Muscle of back (tissue), 13 donors: ENCODE measurements at places on chromosomes 3 and 15.

- no peak for DNase-seq
These were observed 755.1 kb downstream of the ROBO2 start for GRCh38 chr3:77795013-77795412.

DNA sequence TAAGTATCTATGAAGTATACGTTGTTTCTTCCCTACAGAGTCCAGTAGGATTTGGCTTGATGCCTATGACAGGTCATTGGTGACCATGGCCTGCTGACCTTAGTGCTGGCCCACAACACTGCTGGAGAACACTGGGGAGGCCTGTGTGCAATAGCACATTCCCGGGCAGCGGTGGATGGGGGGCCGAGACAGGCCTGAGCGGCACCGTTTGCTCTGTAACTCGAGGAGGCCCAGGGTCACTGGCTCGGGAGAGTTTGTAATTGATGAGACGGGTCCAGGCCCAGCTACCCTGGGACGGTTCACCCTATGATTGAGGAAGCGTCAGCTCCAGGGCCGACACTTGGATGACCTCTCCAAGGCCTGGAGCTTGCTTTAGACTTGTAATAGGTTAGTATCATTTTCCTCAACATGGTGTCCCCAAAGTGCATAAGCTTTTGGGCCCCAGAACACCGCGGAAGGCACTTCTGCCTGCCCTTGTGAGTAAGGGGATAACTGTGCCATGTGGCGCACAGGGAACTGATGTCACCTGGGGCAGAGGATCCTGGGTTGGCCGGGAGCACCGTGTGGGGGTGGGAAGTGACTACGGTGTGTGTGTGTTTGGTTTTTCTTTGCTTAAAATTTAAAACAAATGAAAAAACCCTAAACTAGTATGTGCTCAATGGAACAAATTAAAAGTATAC, 12.0 kb downstream of the TRPM1 start:
- no peak for DNase-seq

GRCh38 chr15:69465253-69465652, 12.6 kb downstream of the RPLP1 start:
- no peak for DNase-seq

DNA sequence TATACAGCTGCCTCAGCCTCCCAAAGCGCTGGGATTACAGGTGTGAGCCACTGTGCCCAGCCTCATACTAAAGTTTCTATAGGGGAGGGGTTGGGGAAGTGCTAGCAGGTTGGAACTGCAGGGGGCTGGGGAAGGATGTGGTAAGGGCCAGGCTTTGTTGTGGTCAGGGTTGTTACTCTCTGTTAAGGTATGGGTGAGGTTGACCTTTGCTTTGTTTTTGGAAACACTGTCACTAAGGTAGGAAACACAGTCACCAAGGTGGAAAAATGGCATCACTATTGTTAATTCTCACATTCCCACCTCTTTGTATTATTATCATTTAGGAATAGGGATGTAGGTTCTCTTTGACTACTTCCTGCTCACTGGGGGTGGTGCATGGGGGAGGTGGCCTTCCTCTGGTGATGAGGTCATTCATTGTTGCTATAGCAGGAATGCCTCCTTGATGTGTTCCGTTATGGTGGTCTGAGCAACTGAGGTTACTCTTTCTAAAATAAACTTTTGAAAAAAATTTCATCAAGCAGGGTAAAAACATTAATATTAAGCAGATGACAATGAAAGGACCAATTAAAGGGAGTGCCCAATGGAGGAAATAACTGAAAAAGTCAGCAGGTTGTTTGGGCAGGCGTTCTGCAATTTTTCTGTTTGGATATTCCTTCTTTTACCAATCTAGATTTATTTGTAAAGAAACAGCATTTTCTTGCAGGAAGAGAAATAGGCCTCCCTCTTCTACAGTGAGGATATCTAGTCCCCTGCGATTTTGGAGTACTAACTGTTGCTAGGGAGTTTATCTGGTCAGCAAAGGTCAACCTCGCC, 150.5 kb downstream of the WDR76 start:
- no peak for DNase-seq

DNA sequence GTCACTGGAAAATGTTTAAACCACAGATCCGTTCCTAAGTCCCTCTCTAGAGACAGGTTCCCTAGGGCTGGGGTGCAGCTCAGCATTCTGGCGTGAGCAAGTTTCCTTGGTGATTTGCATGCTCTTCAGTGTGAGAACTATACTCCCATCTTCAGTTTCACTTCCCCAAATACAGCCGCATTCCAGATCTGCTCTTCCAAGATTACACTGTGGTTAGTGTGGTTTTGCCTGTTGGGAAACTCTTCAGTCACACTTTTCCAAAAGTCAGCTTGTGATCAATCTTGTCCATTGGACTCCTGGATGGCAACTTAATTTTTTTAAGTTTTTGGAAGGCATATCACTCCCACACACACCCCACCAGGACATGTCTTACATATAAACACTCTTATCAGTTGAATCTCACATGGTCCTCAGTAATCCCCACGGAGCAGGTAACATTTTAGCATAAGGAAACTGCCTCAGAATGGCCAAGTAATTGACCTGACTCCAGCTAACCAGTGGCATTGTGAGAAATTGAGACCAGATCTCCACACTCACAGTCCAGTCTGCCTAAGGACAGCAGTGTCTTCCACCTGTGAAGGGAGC, 33.5 kb upstream of the PTPN23 start:
- peak; percentile 28 for DNase-seq

- peak; percentile 73 for DNase-seq
These were observed 44.0 kb downstream of the SMAD3 start for GRCh38 chr15:67109141-67110034.

- no peak for DNase-seq
These were observed 66.2 kb downstream of the ABCC5 start for GRCh38 chr3:183951459-183951858.
